Upper lobe of left lung (tissue), 6 donors: ENCODE measurements at places on chromosomes 2 and 18. TPM values are rescaled to one million over a fixed set of nuclear protein-coding genes. Genes with fewer than 3 reads are reported as not detected.

Gene IGFBP2
- 38.6 TPM for total RNA-seq

- DNase-seq = no peak
Measured at GRCh38 chr2:9416267-9416961, 6.9 kb downstream of the ITGB1BP1 start.

- no peak for DNase-seq
Measured at GRCh38 chr2:122748552-122749011, 993.1 kb downstream of the TSN start.

GRCh38 chr2:175103191-175103590, 64.8 kb downstream of the ATF2 start:
- no peak for DNase-seq

Gene CHRNG
- not detected for total RNA-seq

GRCh38 chr2:45477546-45477945, 133.5 kb downstream of the SRBD1 start:
- no peak for DNase-seq

Gene UPP2
- total RNA-seq = not detected
